ENCODE measurements at places on chromosomes 2 and 18.
A peak's percentile ranks its signal among the peaks of the same experiment; 100 is the strongest.

GRCh38 chr2:117952228-117952627 lies 61.6 kb downstream of the CCDC93 start:
- DNase-seq, result no peak

DNA sequence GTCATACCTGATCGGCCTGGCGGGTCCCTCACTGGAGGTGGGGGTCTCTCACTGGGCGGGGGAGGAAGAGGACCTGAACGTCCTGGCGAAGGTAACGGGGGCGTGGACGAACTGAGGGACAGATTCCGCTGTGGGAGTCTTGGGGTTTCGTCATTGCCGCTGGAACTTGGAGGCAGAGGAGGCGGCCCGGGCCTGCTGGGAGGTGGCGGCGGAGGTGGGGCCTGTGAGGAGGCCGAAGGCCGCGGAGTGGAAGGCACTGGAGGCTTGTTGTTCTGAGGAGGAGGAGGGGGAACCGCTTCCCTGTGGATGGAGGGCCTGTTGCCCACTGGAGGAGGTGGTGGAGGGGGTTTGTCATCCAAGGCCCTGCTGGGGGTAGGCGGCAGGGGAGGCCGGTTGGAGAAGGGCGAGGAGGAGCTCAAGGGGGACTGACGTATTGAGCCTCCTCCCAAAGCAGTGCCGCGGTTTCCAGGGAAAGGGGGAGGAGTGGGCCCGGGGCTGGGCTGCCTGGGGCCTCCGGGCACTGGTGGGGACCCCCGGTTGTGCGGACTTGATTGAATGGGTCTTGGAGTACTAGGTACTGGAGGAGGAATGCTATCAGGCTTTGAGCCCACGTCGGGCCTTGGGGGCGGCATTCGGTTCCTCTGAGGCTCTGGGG lies 25.8 kb downstream of the WIPF1 start:
- no peak for DNase-seq

- DNase-seq, result no peak
These were observed 359.2 kb upstream of the RND3 start for GRCh38 chr2:150846691-150847090.

GRCh38 chr2:237227592-237228280 lies 142.0 kb downstream of the COPS8 start:
- no peak for DNase-seq

DNA sequence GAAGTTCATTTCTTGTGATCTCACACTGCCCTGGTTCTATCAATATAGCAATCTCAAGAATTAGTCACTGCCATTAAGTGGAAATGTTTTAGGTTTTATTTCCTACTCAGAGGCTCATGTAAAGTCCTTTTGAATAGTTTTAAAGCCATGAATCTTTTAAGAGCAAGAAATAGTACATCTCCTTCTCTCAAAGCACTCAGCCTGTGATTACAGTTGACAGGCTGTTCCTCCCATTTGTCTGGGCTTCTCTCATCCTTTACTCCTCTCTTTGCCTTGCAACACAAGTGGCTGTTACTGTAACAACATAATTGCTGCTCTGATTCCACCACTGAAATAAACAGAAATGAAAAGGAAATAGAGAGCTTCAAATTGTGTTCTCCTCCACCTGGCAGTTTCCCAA lies 18.4 kb downstream of the GRP start:
- DNase-seq, result peak; percentile 33

GRCh38 chr2:134070281-134070741 lies 183.6 kb upstream of the MGAT5 start:
- no peak for DNase-seq

GRCh38 chr2:197124639-197125390 lies 185.8 kb downstream of the ANKRD44 start:
- no peak for DNase-seq

DNA sequence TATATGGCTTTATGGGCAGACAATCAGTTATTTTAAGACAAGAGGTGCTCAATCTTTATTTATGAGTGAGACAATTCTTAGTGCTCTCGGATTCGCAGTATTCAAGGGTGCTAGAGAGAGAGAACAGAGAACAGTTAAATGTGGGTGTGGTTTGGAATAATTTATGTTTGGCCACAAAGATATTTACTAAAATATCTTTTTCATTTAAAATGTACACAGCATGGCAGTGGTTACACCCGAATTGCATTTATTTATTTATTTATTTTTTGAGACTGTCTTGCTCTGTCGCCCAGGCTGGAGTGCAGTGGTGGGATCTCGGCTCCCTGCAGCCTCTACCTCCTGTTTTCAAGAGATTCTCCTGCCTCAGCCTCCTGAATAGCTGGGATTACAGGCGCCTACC lies 109.2 kb downstream of the CDCA7 start:
- DNase-seq, result no peak

DNA sequence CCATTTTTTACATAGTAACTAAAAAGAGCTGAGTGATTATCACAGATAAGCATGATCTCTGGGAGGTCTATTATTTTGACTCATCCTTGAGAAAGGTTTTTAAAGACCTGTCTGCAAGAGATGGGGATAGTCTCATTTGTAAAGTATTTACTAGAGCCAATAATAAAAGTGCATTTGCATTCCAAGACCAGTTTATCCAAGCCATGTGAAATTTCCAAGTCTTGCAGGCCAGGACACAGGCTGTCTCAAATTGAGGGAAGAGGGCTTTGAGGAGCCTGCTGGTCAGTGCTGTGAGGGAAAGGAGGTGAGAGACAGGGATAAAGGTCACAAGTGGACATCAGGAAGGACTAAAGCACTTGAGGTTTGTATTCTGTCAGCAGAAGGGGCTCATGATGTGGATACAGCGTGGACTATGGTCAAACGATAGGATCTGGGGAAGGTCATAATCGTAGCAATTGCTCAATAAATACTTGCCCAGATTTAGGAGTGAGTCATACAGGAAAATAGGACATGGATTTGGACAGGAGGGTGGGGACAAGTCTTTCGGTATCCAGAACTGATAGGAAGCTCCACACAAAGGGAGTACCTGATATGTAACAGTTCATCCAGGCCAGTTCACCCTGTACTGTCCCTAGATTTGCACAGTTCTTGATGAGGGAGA lies 6.6 kb upstream of the CDH2 start:
- DNase-seq, result no peak

- DNase-seq, result no peak
These were observed 6.5 kb downstream of the PLEK start for GRCh38 chr2:68371581-68371980.

GRCh38 chr2:39118786-39119499 lies 1.9 kb downstream of the SOS1 start:
- no peak for DNase-seq

GRCh38 chr18:42525905-42526304 lies 570.9 kb downstream of the PIK3C3 start:
- DNase-seq, result no peak

DNA sequence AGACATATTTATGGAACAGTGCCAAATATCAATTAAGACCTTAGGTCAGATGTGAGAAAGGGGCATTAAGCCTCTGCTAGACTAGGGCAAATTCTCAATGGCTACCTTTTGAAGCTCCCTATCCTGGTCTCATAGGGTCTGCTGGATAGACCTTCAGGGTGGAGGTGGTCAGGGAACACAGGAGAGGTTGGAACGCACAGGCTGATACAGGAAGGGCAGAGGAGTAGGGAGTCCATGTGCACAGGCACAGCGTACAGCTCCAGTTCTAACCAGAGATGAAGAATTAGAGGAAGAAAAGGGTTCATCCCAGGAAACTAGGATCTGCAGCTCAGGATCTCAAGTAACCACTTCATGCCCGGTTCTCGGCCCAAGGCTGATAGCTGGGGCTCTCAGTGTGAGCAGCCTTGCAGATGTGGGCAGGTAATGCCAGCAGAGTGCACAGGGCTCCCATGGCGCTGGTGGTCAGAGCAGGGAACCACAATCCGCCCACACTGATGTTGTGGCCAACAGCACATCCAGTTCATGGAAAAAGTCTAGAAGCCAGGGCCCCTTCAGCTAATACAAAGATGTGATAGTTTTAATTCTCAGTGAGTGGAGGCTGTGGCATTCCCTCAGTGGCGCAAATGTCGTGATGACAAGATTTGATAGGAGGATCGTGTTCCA lies 3.4 kb upstream of the EVA1A start:
- no peak for DNase-seq

DNA sequence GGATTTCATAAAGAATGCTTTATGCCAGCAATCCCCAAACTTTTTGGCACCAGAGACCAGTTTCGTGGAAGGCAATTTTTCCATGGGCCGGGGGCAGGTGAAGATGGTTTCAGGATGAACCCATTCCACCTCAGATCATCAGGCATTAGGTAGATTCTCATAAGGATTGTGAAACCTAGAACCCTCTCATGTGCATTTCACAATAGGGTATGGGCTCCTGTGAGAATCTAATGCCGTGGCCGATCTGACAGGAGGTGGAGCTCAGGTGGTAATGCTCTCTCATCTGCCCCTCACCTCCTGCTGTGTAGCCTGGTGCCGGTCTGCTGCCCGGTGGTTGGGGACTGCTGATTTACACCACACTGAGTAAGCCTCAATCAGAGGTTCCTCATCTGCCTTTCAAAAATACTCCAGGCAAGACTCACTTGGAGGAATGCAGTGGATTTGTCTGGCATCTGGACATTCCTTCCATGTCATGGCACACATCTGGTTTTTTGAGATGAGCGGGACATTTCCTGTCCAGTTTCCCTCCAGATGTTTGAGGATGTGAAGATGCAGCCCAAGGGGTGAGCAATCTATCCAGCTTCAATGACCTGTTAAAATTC lies 185.8 kb downstream of the VAPA start:
- DNase-seq, result no peak

DNA sequence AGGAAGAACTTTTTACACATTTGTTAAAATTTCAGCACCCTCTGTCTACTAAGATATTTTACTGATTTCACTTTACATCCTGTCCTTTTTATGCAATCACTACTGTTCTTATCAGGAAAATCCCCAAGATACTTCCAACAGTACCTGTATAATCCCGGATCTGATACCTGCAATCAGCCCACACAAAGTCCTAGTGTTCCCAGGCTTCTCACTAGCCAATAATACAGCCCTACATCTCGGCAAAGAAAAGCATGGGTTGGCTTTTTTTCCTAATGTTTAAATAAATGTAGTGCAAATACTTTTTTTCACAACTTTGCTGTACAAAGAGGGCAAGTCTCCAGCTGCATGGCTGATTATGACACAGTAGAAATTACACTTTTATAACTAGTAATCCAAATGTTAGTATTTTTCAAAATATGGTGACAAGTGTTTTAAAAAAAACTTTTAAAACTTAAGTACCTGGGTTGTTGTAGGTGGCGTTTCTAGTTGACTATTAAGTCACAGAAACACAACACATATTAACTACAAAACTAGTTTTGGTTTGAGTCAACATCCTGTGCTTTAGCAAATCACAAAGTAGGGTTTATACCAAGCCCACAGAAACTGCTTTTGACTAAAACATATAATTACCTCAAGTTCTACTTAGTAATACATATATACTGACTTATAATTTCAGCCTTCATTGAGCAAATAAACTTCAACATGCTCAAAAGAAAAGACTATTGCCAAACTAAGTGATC lies 19.5 kb downstream of the CNOT11 start:
- no peak for DNase-seq

GRCh38 chr2:23399674-23400261 lies 14.8 kb downstream of the KLHL29 start:
- DNase-seq, result no peak

GRCh38 chr18:30684825-30685481 lies 357.6 kb downstream of the DSC3 start:
- DNase-seq, result no peak

DNA sequence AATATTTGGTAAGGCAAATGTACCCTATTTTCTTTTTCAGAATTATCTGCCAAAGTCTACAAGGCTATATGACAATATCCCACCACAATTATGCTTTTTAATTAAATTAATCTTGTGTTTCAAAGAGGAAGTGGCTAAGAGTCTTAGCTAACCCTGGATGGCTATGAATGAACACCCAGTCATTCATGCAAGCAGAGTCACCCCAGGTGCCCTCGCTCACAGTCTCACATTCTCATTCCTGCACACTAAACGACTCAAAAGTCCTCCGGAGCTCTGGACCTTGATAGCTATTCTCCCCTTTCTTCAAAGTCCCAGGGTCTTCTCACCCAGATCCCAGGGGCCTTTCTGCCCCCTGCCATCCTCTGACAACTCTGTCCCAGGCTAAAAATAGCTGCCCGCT lies 42.1 kb upstream of the MRPL19 start:
- DNase-seq, result no peak

DNA sequence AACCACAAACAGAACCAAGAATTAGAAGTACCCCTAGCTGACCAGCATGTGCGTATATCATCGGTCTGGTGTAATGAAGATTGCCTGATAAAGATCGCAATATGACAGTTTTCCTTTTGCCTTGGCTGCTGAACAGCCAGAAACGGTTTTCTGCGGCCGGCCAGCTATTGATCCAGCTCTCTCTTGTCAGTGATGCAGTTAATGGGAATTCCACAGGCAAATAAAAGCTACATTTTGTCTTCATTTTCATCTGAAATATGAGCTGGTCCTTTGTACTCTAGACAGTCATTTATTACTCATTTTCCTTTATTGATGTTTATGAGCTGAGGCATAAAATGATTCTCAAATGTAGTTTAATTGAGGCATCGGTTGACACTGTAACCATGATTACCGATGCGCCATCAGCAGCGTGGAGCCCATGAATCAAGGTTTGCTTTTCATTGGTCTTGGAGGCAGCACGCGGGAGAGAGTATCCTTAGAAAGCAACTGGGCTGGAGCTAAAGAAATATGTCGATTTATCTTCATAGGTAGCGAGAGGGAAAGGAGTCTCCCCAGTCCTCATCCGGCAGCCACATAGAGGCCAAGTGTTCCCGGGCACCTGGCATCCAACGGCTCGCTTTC lies 535.2 kb downstream of the GALR1 start:
- no peak for DNase-seq

GRCh38 chr2:76640905-76641304 lies 881.3 kb downstream of the LRRTM4 start:
- no peak for DNase-seq

Measured in NCI-H2029 treated with DMSO at 0.1 percent for 48 hours (cell line).